ENCODE measurements at places on chromosomes 11 and 22. TPM values are rescaled to one million over a fixed set of nuclear protein-coding genes. Genes with fewer than 3 reads are reported as not detected.

Gene TSKU
- 24.6 TPM for polyA plus RNA-seq

Gene ZNF280A
- not detected for polyA plus RNA-seq

Gene KLHL35
- not detected for polyA plus RNA-seq

Gene RIMBP3C
- 0.10 TPM for polyA plus RNA-seq
